Transverse colon (tissue), 4 donors: ENCODE measurements at places on chromosomes 3 and 15. TPM values are rescaled to one million over a fixed set of nuclear protein-coding genes. Genes with fewer than 3 reads are reported as not detected.

DNA sequence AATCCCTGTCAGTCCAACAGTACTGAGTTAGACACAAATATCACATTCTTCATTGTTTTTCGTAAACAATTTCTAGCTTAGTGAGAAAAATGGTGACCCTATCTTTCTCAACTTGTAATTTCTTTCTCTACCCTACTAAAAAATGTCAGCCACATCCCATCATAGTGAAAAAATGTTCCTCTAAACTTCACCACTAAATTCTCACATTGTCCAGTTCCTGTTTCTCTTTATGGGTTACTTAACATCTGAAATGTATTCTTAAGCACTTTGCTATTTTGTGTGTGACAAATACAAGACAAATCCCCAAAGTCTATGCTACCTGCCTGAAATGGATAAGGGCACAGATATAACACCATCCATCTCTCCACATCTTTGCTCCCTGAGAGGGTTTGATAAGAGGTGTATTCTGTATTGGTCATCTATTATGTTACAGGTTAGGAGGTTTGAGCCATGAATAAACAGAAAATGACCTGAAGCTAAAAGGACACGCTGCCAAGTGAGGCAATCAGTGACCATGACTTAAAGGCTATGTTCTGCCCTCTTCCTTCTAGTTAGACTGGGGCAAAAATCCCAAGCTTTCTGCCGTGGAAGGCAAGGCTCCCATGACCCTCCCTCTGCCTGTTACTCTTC lies 118.2 kb downstream of the GADL1 start:
- H3K4me3 ChIP-seq: no peak overlapping the region
- no peaks in the 10 kb centered on the region for H3K4me1 ChIP-seq
- H3K36me3 ChIP-seq: no peaks in the 10 kb centered on the region
- no peak overlapping the region for H3K27ac ChIP-seq

DNA sequence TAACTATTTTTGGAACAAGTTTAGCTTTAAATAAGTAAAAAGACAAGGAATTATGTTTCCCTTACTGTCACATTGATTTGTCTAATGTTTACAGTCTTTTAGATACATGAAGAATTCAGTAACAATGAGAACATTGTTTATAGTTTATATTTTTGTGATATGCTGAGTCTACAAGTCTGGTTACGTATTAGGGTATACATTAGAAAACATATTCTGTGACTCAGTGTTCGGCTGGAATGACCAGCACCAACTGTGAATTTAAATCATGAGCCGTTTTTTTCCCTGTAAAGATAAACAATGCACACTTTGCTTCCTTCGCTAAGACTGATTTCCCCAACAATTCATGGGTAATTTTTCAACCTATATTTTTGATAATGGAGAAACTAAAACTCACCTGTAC lies 131.5 kb downstream of the DUT start:
- no peaks in the 10 kb centered on the region for H3K36me3 ChIP-seq
- H3K27ac ChIP-seq: no peak overlapping the region
- H3K4me1 ChIP-seq: no peaks in the 10 kb centered on the region
- H3K4me3 ChIP-seq: no peak overlapping the region
- DNase-seq: no peak

DNA sequence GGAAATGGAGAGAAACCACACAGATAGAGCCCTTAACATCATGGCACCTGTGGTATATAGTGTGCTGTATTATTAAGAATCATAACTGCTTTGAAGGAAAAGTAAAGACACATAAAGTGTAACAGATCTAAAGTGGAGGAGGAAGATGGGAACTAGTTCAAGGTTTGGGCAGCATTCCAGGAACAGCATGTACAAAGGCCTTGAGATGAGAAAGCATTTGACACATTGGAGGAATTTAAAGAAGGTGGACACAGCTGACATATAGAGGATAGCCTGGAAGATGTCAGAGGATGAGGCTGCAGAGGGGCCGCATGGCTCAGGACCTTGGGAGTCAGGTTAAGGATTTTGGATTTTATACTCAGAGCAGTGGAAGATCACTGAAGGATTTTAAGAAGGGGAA lies 39.0 kb downstream of the LRTM1 start:
- no peak for DNase-seq
- no peak overlapping the region for H3K27ac ChIP-seq
- H3K4me3 ChIP-seq: no peak overlapping the region
- peaks cover 16% of the 10 kb centered on the region for H3K4me1 ChIP-seq

Gene FRMD5
- total RNA-seq: 1.5 TPM
